ENCODE measurements at places on chromosomes 13 and 19. TPM values are rescaled to one million over a fixed set of nuclear protein-coding genes. Genes with fewer than 3 reads are reported as not detected.

SEMA6B gene
- not detected for total RNA-seq

PLIN4 gene
- total RNA-seq, result not detected

GZMM gene
- total RNA-seq, result not detected

DNA sequence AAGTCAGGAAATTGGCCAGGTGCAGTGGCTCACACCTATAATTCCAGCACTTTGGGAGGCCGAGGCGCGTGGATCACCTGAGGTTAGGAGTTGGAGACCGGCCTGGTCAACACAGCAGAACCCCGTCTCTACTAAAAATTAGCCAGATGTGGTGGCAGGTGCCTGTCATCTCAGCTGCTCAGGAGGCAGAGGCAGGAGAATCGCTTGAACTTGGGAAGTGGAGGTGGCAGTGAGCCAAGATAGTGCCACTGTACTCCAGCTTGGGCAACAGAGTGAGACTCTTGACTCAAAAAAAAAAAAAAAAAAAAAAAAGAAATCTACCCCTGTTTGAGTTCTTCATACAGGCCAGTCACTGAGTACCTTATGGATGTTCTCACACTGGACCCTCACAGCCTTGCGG lies 42.0 kb downstream of the SLC15A1 start:
- no peak for DNase-seq

GRCh38 chr13:22256111-22256639 lies 585.3 kb downstream of the FGF9 start:
- no peak for DNase-seq

DNA sequence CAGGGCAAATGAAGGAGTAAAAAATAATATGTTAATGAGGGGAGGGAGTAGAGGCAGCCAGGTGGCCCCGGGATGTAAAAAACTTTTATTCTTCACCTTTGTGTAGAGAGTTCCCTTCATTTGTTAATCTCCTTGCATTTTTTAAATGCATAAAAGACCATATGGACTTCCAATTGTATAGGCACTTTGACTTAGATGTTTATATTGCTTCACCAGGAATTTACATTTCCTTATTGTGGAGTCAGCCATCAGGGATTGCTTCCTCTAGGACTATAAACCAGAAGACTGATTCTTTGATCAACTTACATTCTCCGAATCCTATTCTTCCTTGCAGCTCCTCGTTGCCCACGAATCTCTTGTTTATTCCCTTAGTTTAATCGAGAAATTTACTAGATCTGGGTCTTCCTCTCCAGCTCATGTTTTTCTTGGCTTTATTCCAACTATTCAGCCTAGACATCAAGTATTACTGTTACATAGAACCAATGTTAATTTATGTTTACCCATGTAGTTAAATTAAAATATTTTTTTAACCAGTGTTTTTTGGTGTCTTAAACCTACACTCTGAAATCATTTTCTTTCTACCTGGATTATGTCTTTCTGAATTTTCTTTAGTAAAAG lies 1187.0 kb upstream of the SLC10A2 start:
- no peak for DNase-seq

Measured in GM23248 (cell line).